ENCODE measurements at places on chromosomes 5 and 9. TPM values are rescaled to one million over a fixed set of nuclear protein-coding genes. Genes with fewer than 3 reads are reported as not detected.

Gene SGCD
- 67.0 TPM for total RNA-seq

- H3K4me3 ChIP-seq, result peak overlapping the region; percentile 36
- peak overlapping the region; percentile 76 for H3K27ac ChIP-seq
- no peaks in the 10 kb centered on the region for H3K36me3 ChIP-seq
- no peaks in the 10 kb centered on the region for H3K27me3 ChIP-seq
- peak; percentile 85 for DNase-seq
These were observed 166.8 kb downstream of the MUSK start for GRCh38 chr9:110835404-110835803.

Gene SLCO6A1
- not detected for total RNA-seq

- H3K27ac ChIP-seq, result no peak overlapping the region
- H3K36me3 ChIP-seq, result 0 out of 2 replicates have a peak, but pooled peaks cover 3% of the 10 kb centered on the region
- no peaks in the 10 kb centered on the region for H3K27me3 ChIP-seq
- no peak for DNase-seq
- H3K4me1 ChIP-seq, result peaks cover 46% of the 10 kb centered on the region
- no peak overlapping the region for H3K4me3 ChIP-seq
These were observed 326.6 kb downstream of the EBF1 start for GRCh38 chr5:158773161-158773560.

- H3K36me3 ChIP-seq, result no peaks in the 10 kb centered on the region
These were observed 35.2 kb upstream of the CSNK1G3 start for GRCh38 chr5:123476731-123477130.

Gene OR1J2
- total RNA-seq, result not detected

Gene ADAM19
- 20.5 TPM for total RNA-seq

GRCh38 chr5:179533907-179534306, 16.4 kb upstream of the RUFY1 start:
- no peaks in the 10 kb centered on the region for H3K36me3 ChIP-seq
- H3K4me3 ChIP-seq, result no peak overlapping the region
- H3K27me3 ChIP-seq, result no peaks in the 10 kb centered on the region
- no peaks in the 10 kb centered on the region for H3K4me1 ChIP-seq
- no peak for DNase-seq
- no peak overlapping the region for H3K27ac ChIP-seq

- no peaks in the 10 kb centered on the region for H3K27me3 ChIP-seq
- H3K4me1 ChIP-seq, result no peaks in the 10 kb centered on the region
- no peak for DNase-seq
- no peak overlapping the region for H3K4me3 ChIP-seq
These were observed 28.5 kb upstream of the KIF4B start for GRCh38 chr5:154984946-154985516.

Gene HAPLN1
- 69.6 TPM for total RNA-seq

DNA sequence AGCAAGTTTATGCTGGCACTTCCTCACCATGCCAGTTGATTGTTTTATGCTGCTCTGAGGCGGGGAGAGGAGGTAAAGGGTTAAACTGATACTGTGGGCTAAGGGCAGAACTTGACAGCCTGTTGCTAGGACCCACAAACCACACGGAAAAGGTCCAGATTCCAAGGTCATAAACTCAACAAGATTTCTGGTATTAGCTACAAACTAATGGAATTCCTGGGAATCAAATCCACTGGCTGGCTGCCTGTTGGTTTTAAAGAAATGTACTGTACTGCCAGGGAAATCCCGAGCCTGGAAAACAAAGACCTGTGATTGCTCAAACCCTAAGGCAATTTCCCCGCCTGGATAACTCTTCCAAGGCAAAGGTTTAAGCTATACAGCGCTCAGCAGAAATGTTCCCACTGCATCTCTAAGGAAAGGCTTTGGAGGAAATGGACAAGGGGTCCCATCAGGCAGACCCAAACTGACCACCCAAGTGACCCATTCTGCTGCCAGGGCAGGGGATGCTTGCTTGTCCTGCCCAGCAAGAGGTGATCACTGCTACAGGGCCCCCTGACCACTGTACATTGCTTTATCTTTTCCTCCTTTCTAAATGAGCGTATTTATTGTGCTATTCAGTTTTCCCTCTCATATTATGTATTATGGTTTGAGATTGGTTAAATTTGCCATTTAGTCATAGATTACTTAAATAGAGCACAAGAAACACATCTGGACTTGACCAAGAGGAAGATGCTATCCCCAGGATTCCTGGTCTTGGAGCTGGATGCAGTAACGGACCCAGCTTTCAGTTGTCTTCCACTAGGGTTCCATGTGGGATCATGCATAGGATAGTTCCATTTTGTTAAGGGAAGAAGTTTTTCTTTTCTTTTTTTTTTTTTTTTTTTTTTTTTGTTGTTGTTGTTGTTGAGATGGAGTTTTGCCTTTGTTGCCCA, 124.3 kb downstream of the SUSD1 start:
- H3K27ac ChIP-seq, result peak overlapping the region; percentile 87
- H3K27me3 ChIP-seq, result no peaks in the 10 kb centered on the region
- H3K36me3 ChIP-seq, result no peaks in the 10 kb centered on the region
- H3K4me3 ChIP-seq, result no peak overlapping the region
- peaks cover 62% of the 10 kb centered on the region for H3K4me1 ChIP-seq

Gene F2RL2
- not detected for total RNA-seq

DNA sequence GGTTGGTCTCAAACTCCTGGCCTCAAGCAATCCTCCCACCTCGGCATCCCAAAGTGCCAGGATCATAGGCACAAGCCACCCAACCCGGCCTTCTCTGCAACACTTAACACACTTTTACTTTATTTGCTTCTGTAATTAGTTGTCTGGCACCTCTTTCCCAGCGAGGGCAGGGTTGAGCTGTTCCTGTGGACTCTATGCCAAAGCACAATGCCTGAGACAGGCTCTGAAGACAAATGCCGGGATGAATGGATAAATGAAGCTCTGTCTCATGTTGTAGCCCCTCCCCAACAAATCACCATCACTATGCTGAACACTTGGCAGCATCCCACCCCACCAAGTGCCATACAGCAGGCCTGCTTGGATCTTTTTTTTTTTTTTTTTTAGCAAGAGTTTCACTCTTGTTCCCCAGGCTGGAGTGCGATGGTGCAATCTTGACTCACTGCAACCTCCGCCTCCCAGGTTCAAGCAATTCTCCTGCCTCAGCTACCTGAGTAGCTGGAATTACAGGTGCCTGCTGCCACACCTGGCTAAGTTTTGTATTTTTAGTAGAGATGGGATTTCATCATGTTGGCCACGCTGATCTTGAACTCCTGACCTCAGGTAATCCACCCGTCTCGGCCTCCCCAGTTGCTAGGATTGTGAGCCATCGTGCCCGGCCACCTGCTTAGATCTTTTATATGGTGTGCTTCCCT, 21.3 kb downstream of the GPX3 start:
- no peak overlapping the region for H3K27ac ChIP-seq
- no peak for DNase-seq
- no peak overlapping the region for H3K4me3 ChIP-seq
- no peaks in the 10 kb centered on the region for H3K27me3 ChIP-seq
- peaks cover 9% of the 10 kb centered on the region for H3K36me3 ChIP-seq
- H3K4me1 ChIP-seq, result peaks cover 36% of the 10 kb centered on the region
